ENCODE measurements at places on chromosomes 3 and 15.

- DNase-seq: no peak
Observed at GRCh38 chr3:67599821-67600220, 54.6 kb downstream of the SUCLG2 start.

GRCh38 chr15:75895731-75896130, 7.9 kb upstream of the FBXO22 start:
- no peak for DNase-seq

- DNase-seq: no peak
Observed at GRCh38 chr15:82655606-82656005, 8.4 kb upstream of the CPEB1 start.

- DNase-seq: no peak
Observed at GRCh38 chr15:35679186-35679585, 133.2 kb upstream of the DPH6 start.

DNA sequence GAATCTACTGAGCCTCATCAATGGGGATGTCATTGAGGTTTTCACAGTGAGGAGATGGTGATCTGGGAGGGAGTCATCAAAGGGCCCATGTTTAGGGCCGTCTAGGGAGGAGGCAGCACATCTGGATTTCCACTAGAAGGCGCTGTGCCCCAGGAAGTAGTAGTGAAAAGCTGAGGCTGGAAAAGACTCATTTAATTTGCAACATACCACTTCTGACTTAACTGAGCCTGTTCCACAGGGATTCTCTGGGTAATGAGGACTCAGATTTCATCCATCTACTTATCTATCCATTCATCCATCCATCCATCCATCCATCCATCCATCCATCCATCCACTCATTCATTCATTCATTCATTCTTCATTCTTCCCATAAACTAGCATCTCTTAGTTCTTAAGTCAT, 17.4 kb upstream of the SHF start:
- DNase-seq: peak; percentile 54

DNA sequence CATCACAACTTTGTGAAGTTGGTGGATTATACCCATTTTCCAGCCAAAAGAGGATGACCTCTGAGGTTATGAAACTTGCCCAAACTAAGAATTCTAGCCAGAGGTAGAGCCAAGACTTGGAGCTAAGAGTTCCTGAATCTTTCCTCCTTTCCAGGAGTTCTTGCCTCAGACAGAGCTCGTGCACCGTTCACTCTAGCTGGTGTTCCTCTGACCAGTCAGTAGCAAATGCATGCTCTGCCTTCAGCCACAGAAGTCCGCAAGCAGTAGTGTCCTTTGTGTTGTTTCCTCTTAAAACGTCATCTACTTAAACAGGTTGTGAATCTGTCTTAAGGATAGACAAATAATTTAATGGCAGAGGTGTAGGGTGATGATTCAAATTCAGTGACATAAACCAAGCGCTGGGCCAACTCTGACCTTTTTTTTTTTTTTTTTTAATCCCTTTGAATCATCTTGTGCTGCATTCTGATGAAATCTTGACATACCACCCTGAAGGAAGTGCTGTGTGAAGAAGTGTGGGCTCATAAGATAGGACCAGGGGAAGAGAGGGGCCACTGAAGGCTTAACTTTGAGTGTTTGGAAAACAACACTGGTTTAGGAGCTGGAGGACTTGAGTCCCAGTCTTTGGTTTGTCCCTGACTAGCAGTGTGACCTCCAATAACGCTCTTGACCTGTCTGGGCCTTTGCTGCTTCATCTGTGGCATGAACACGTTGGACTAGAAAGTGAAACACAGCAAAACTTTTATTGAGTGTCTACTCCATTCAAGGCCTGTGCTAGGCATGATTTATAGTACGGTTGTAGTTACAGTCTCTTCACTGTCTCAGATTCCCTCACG, 53.4 kb downstream of the ITPR1 start:
- DNase-seq: no peak

All from stimulated activated CD4-positive, alpha-beta T cell treated with anti-CD3 and anti-CD28 coated beads, Interleukin-12 subunit alpha, Interleukin-12 subunit beta, amount 100 ng/mL, for 24 hours (primary cell).